HFF-Myc (cell line): ENCODE measurements at places on chromosomes 7 and 10.

GRCh38 chr7:158167373-158167772 is 420.2 kb downstream of the PTPRN2 start:
- DNase-seq = no peak

- DNase-seq = no peak
Measured at GRCh38 chr10:51886438-51887068, 187.2 kb upstream of the CSTF2T start.

DNA sequence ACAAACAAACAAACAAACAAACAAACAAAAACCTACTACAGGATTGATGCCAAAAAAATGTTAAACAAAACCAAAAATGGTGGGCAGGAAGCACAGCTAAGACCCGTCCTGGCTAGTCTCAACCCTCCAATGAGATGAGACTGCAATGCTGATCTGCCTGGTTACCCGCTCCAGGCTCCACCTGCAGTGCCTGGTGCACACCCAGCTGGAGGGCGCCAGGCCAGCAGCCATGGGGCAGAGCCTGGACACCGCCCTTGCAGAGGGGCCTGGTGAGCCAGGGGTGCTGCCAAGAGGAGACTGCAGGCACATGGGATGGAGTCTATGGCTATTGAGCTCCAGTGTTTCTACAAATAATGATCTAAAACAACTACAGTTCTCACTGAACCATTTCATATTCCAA is 107.0 kb downstream of the LARP4B start:
- no peak for DNase-seq

- DNase-seq = peak; percentile 39
Measured at GRCh38 chr7:114539575-114539974, 125.0 kb downstream of the FOXP2 start.

GRCh38 chr7:30510124-30511075 is 5.8 kb upstream of the GGCT start:
- DNase-seq = peak; percentile 11

- DNase-seq = peak; percentile 92
Measured at GRCh38 chr7:100489824-100490223, 6.1 kb downstream of the NYAP1 start.

- no peak for DNase-seq
Measured at GRCh38 chr7:133126422-133126821, 44.5 kb upstream of the CHCHD3 start.

- DNase-seq = no peak
Measured at GRCh38 chr7:158299607-158300006, 288.0 kb downstream of the PTPRN2 start.

DNA sequence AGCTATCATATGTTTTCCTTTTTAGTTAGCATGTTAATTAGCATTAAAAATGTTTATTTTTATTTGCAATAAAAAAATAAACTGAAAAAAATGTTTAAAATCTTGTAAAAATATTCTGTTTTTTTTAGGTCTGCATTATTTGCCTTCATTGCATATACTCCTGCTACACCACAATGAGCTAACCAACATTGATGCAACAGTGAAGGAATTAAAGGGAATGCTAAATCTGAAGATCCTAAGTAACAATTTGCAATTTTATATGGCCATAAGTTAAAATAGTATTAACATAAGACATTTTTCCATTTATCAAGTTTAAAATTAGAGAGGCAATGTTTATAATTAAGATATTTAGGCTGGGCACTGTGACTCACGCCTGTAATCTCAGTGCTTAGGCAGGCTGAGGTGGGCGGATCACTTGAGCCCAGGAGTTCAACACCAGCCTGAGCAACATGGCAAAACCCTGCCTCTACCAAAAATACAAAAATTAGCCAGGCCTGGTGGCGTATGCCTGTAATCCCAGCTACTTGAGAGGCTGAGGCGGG is 32.2 kb downstream of the LRRC72 start:
- no peak for DNase-seq

- DNase-seq = no peak
Measured at GRCh38 chr7:140060788-140061606, 1.8 kb downstream of the PARP12 start.
